ENCODE measurements at places on chromosomes 16 and 17.

DNA sequence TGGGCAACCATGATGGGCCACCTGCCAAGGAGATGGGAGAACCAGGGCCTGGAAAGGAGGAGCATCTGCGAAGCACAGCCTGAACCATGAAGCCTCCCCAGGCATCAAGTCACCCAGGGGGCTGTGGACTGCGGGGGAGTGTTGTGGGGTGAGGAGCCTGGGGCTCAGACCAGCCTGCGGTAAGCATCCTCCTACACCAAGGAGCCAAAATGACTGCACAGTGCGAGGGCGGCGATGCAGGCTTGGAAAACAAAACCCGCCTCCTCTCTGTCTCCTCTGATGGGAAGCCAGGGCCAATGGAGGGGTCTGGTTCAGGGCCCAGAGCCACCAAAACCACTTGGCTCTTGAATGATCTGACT lies 18.1 kb upstream of the MAF start:
- DNase-seq: no peak

GRCh38 chr17:76232342-76232741 lies 8.0 kb downstream of the RNF157 start:
- DNase-seq: no peak

GRCh38 chr17:82674656-82675475 lies 23.6 kb downstream of the RAB40B start:
- DNase-seq: no peak

GRCh38 chr16:10870137-10870776 lies 6.7 kb upstream of the CIITA start:
- DNase-seq: no peak

- no peak for DNase-seq
Observed at GRCh38 chr17:9361188-9361955, 214.2 kb downstream of the STX8 start.

GRCh38 chr17:35239823-35240222 lies 3.0 kb upstream of the SLFN5 start:
- DNase-seq: no peak

- no peak for DNase-seq
Observed at GRCh38 chr17:142102-142661, 4.8 kb downstream of the SCGB1C2 start.

GRCh38 chr17:64573214-64573613 lies 66.4 kb downstream of the CEP95 start:
- DNase-seq: no peak

DNA sequence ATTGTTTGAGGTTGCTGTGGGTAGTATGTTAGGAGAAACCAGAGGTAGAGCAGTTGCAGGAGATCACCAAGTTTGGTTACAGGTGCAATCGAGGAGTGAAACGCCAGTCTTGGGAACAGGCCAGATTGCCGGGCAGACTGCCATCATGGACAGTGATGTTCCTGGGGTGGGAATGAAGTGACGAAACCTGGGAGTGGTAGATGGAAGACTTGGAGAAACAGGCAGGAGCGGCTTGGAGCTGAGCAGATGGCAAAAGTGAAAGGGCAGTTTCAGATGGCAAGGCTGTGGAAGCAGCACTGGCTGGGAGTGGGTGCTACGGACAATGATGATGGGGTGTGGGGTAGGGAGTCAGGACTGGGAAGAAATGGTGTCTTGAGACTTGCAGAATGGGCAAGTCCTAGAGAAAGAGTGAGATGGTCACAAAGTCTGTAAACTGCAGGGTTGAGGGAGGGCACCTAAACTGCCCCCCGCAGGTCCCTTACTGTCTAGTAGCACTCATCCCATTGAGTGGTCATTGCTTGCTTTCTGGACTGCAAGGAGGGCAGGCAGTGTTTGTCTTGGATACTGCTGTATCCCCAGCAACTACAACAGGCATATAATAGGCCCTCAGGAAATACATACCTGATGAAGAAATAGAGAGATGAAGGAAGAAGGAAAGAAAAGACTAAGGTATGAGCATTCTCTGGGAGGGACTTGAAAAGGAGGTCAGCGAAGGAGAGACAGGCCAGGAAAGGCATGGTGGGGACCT lies 29.5 kb upstream of the ULK2 start:
- no peak for DNase-seq

GRCh38 chr17:41967141-41967920 lies 736 bp downstream of the CNP start:
- DNase-seq: peak; percentile 7

- no peak for DNase-seq
Observed at GRCh38 chr17:13813347-13814240, 211.9 kb upstream of the HS3ST3A1 start.

DNA sequence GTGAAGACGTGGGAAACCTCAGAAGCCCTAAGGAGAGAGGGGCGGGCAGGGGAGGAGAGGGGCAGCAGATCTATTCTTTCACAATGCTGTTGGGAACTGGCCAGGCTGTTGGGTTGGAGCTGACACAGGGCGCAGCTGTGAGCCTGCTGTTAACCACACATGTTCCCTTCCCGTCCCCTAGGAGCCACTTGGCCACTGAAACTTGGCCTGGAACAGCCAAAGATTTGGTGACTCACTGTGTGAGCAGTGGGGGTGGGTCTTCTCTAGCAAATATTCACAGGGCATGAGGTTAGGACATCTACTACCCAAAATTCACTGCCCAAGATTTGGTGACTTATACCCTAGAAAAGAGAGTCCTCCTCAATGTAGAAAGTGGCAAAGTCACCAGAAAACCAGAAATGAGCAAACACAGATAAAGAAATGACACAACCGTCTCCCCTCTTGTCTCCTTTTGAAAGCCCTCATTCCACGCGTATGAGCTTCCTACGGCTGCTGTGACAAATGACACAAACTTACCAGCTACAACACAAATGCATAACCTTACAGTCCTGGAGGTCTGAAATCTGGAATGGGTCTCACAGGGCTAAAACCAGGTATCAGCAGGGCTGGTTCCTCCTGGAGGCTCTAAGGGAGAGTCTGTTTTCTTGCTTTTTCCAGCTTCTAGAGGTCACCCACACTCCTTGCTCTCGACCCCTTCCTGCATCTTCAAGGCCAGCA lies 6.3 kb downstream of the TBC1D16 start:
- no peak for DNase-seq

DNA sequence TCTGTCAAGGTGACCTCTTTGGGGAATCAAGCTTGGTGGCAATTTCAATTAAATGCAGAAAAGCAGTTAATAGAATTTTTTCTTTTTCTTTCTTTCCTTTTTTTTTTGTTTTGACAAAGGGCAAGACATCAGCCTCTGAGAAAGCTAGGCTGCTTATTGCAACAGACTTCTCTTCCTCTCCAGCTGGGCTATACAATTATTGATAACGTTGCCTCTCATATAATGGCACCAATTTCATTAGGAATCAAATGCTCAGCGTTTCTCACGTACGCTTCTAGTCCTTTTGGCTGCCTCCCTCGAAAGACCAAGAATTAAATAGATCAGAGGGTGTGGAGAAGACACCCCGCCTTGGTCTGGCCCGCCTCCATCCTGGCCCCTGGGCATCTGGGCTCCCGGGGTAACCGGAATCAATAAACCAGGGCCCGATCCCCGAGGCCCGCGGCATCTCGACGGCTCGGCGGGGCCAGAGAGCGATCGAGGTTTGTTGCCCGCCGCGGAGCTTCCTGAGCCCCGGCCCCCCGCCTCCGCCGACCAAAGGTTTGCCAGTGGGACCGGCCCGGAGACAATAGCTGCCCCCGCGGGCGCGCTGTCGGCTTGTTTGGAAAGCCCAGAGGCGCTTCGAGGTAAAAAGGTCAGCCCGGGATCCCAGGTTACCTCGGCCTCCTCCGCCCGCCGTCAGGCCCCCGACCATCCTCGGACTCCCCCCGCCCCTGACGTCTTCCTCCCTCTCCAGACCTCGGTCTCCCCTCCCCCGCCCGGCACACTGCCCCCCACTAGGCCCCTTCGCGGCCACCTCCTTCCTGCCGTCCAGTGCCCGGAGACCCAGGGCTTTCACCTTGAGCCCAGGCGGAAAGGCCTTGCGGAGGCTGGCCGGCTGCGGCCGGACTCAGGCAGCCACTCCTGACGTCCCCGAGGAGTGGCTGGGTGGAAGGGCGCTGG lies 3.9 kb downstream of the HOXB1 start:
- no peak for DNase-seq

GRCh38 chr17:27293359-27293897 lies 486 bp upstream of the WSB1 start:
- DNase-seq: no peak

GRCh38 chr17:14320734-14321475 lies 20.0 kb downstream of the HS3ST3B1 start:
- DNase-seq: no peak

DNA sequence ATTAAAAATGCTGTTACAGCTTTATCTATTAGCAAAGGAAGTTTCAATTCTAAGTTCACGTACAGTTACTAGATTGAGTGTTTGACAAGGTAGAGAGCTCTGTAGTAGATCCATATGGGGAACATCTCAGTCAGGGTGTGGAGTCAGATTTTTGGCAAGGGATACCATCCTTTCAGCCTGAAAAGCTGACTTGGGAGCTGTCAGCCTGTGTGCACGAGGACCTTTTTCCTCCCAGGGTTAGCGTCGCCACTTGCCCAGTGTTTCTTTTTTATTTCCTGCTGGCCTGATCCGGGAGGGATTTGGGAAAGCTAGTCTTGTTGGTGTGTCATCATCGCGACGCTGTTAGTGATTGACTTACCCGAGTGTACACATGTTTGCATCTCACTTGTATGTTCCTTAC lies 29.5 kb downstream of the WWOX start:
- DNase-seq: no peak

DNA sequence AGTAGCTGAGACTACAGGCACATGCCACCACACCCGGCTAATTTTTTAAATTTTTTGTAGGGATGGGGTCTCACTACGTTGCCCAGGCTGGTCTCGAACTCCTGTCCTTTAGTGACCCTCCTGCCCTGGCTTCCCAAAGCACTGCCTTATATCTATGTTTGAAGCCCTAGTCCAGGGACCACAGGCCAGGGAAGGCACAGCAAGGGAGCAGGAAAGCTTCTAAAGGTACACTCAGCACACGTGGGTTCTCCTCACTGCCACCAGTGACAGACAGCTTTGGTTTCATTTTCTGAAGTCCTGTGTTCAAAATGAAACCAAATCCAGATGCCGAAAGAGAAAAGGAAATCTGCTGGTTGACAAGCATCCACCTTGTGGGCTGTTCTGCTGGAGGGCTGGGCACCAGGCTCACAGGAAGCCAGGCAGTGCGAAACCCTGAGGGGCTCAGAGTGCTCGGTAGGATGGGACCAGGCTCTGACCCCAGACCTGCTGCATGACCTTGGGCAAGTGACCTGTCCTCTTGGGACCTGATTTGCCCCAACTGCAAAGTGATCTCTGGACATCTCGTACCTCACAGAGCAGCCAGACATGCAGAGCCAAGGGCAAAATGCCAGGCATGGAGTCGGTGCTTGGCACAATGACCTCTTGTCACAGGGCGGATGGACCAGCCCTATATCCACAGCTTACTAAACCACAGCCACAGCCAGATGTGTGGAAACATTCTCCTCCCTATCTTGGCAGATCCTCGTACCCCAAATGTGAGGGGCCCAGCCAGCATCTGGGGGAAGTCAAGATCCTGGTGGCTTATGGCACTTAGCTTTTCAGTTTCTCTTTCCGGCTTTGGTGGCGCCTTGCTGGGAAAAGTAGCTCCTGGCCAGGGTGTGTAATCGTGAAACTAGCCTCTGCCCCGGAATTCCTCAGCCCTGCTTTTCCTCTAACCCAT lies 2.8 kb upstream of the SOCS1 start:
- DNase-seq: no peak

DNA sequence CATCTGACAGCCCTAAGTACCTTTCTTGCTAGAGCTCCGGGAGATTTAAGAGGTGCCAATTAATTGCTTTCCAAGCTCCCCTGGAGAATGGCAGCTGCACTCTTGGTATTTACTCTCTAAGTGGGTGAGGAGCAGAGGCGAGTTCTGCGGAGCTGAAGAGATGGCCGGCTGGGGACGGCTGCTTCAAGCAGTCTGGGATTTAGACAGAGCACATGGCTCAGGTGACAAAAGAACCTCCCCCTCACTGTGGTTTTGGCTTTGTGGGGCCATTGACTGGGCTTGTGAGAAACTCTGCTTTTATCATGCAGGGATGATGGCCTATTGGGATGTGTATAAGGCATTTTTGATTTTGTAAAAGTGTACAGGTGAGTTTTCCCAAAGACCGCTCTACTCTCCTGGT lies 239.3 kb upstream of the EEF2KMT start:
- DNase-seq: no peak

GRCh38 chr17:50100480-50100883 lies 5.3 kb downstream of the PDK2 start:
- DNase-seq: no peak

- DNase-seq: no peak
Observed at GRCh38 chr17:46810837-46811236, 7.7 kb downstream of the WNT3 start.
